Naive thymus-derived CD4-positive, alpha-beta T cell (primary cell): ENCODE measurements at places on chromosomes 3 and 15. TPM values are rescaled to one million over a fixed set of nuclear protein-coding genes. Genes with fewer than 3 reads are reported as not detected.

Gene TRIM42
- polyA plus RNA-seq = not detected

Gene CD200
- polyA plus RNA-seq = 2.5 TPM

Gene MUSTN1
- not detected for polyA plus RNA-seq

Gene CNTN3
- not detected for polyA plus RNA-seq

Gene HDC
- not detected for polyA plus RNA-seq

Gene MESP2
- polyA plus RNA-seq = not detected

Gene ADCY5
- 0.07 TPM for polyA plus RNA-seq

Gene TIMP4
- 0.53 TPM for polyA plus RNA-seq

Gene SMCO1
- not detected for polyA plus RNA-seq

Gene CGNL1
- polyA plus RNA-seq = not detected

Gene ITIH1
- polyA plus RNA-seq = not detected

Gene MGLL
- not detected for polyA plus RNA-seq

Gene SGO1
- polyA plus RNA-seq = 0.54 TPM

Gene SCAP
- polyA plus RNA-seq = 34.5 TPM

Gene MRAS
- polyA plus RNA-seq = not detected

Gene HMCES
- polyA plus RNA-seq = 85.3 TPM

Gene GOLGA6L7
- not detected for polyA plus RNA-seq

Gene GHSR
- not detected for polyA plus RNA-seq

Gene EPHA3
- polyA plus RNA-seq = not detected

Gene GOLGA6L24
- not detected for polyA plus RNA-seq

Gene TNFAIP8L3
- polyA plus RNA-seq = not detected

Gene RPL39L
- polyA plus RNA-seq = 4.0 TPM

Gene POMGNT2
- 11.0 TPM for polyA plus RNA-seq

Gene IFT122
- polyA plus RNA-seq = 3.3 TPM

Gene CAMK2N2
- not detected for polyA plus RNA-seq

Gene ZBTB20
- 24.4 TPM for polyA plus RNA-seq

Gene GABRG3
- polyA plus RNA-seq = not detected

Gene PEX5L
- 0.08 TPM for polyA plus RNA-seq

Gene PDZRN3
- not detected for polyA plus RNA-seq

Gene SLC2A2
- polyA plus RNA-seq = not detected

Gene SLC28A1
- polyA plus RNA-seq = not detected

Gene ADPRH
- 0.31 TPM for polyA plus RNA-seq

Gene RAB11A
- 224 TPM for polyA plus RNA-seq

Gene AADACL2
- not detected for polyA plus RNA-seq

Gene KPNA1
- polyA plus RNA-seq = 39.8 TPM

Gene KLHL40
- not detected for polyA plus RNA-seq

Gene RAD51
- polyA plus RNA-seq = 0.39 TPM

Gene WDR93
- not detected for polyA plus RNA-seq

Gene KBTBD13
- polyA plus RNA-seq = not detected

Gene C3orf20
- 0.05 TPM for polyA plus RNA-seq

Gene CCR8
- not detected for polyA plus RNA-seq

Gene CLDND1
- polyA plus RNA-seq = 47.4 TPM

Gene ALDH1A2
- not detected for polyA plus RNA-seq

Gene CHST13
- not detected for polyA plus RNA-seq
